ENCODE measurements at places on chromosomes 7 and 10. TPM values are rescaled to one million over a fixed set of nuclear protein-coding genes. Genes with fewer than 3 reads are reported as not detected.

MBL2 gene
- not detected for total RNA-seq

TLX1 gene
- total RNA-seq = not detected

COX19 gene
- 9.4 TPM for total RNA-seq

TMEM184A gene
- 0.28 TPM for total RNA-seq

PLCE1 gene
- total RNA-seq = 6.9 TPM

NCF1 gene
- total RNA-seq = 1.2 TPM

SPRN gene
- 1.1 TPM for total RNA-seq

CPA2 gene
- not detected for total RNA-seq

MYL7 gene
- total RNA-seq = not detected

WNT8B gene
- total RNA-seq = not detected

ELOVL3 gene
- total RNA-seq = not detected

CFAP46 gene
- total RNA-seq = 0.41 TPM

CNNM1 gene
- 1.2 TPM for total RNA-seq

BPGM gene
- total RNA-seq = 14.8 TPM

NKX6-2 gene
- not detected for total RNA-seq

CALCR gene
- total RNA-seq = not detected

KIF5B gene
- total RNA-seq = 270 TPM

LBX1 gene
- not detected for total RNA-seq

H2BK1 gene
- not detected for total RNA-seq

NUPR2 gene
- not detected for total RNA-seq

OGA gene
- 142 TPM for total RNA-seq

DEPP1 gene
- total RNA-seq = 47.8 TPM

TPST1 gene
- 28.1 TPM for total RNA-seq

GNAT3 gene
- not detected for total RNA-seq

MYO3A gene
- total RNA-seq = not detected
